ENCODE measurements at places on chromosomes 3 and 15. TPM values are rescaled to one million over a fixed set of nuclear protein-coding genes. Genes with fewer than 3 reads are reported as not detected.

DNA sequence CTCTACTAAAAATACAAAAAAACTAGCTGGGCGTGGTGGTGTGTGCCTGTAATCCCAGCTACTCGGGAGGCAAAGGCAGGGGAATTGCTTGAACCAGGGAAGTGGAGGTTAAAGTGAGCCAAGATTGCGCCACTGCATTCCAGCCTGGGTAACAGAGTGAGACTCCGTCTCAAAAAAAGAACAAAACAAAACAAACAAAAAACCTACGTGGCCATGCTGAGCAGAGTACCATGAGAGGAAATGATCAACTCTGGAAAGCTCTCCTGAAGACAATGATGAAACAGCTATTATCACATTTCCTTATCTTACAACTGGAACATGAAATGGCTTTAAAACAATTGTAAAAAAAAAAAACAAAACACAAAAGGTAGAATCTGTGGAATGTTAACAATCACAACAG is 75.2 kb downstream of the CHSY1 start:
- no peaks in the 10 kb centered on the region for H3K27me3 ChIP-seq
- H3K36me3 ChIP-seq: no peaks in the 10 kb centered on the region
- no peak for DNase-seq
- H3K27ac ChIP-seq: peak overlapping the region; percentile 66

- H3K36me3 ChIP-seq: no peaks in the 10 kb centered on the region
- H3K4me1 ChIP-seq: peaks cover 18% of the 10 kb centered on the region
- no peaks in the 10 kb centered on the region for H3K27me3 ChIP-seq
- no peak overlapping the region for H3K27ac ChIP-seq
- peak; percentile 55 for DNase-seq
- H3K4me3 ChIP-seq: peak overlapping the region; percentile 57
These were observed 1.5 kb downstream of the C2CD4A start for GRCh38 chr15:62068071-62068809.

DNA sequence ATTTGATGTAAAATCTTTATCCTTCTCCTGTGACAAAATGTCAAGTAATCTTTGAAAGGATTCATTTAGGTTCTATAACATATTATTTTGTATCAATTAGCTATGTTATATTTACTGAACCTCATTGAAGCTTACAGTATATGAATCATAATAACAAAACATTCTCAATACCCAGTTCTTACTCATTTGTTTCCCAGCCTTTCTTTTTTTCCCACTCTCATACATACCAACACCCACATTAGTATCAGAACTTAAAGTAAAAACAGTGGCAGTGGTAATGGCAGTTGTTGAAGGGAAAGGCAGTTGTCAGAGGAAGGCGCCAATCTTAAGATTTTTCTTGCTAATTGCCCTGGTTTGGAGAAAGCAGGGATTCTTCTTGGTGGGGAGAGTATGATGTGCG is 33.2 kb upstream of the TRPC1 start:
- H3K36me3 ChIP-seq: no peaks in the 10 kb centered on the region
- DNase-seq: no peak
- no peak overlapping the region for H3K4me3 ChIP-seq
- no peak overlapping the region for H3K27ac ChIP-seq
- no peaks in the 10 kb centered on the region for H3K27me3 ChIP-seq

- no peak overlapping the region for H3K4me3 ChIP-seq
- peaks cover 15% of the 10 kb centered on the region for H3K4me1 ChIP-seq
- H3K27me3 ChIP-seq: no peaks in the 10 kb centered on the region
- no peak for DNase-seq
These were observed 4.9 kb upstream of the FAM131A start for GRCh38 chr3:184332370-184333090.

GRCh38 chr3:135629701-135630408 is 335.7 kb upstream of the PPP2R3A start:
- no peak for DNase-seq
- no peaks in the 10 kb centered on the region for H3K36me3 ChIP-seq
- H3K27me3 ChIP-seq: no peaks in the 10 kb centered on the region
- no peak overlapping the region for H3K27ac ChIP-seq
- no peaks in the 10 kb centered on the region for H3K4me1 ChIP-seq

GRCh38 chr15:31781261-31781660 is 249.1 kb upstream of the CHRNA7 start:
- no peaks in the 10 kb centered on the region for H3K27me3 ChIP-seq
- H3K36me3 ChIP-seq: no peaks in the 10 kb centered on the region
- H3K27ac ChIP-seq: no peak overlapping the region
- no peak overlapping the region for H3K4me3 ChIP-seq
- H3K4me1 ChIP-seq: no peaks in the 10 kb centered on the region
- no peak for DNase-seq

The SEMA3B gene
- total RNA-seq: 60.1 TPM

The CCR4 gene
- not detected for total RNA-seq

The SLC51B gene
- total RNA-seq: not detected

The HRG gene
- total RNA-seq: not detected

Data from heart left ventricle (tissue), 16 donors.